ENCODE measurements at places on chromosomes 3 and 15.

- no peak for DNase-seq
Observed at GRCh38 chr3:187783098-187783497, 37.8 kb upstream of the BCL6 start.

- no peak for DNase-seq
Observed at GRCh38 chr3:129315223-129315997, 36.7 kb downstream of the HMCES start.

DNA sequence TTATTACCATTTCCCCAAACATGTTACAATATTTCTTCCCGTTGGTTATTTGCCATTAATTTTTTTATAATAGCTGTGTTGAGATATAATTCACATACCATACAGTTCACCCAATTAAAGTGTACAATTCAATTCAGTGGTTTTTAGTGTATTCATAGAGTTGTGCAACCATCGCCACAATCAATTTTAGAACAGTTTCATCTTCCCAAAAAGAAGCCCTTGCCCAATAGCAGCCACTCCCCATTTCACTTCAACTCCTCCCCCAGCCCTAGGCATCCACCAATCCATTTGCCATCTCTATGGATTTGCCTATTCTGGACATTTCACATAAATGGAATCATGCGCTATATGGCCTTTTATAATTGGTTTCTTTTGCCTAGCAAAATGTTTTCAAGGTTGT is 225.1 kb downstream of the EPHB1 start:
- no peak for DNase-seq

DNA sequence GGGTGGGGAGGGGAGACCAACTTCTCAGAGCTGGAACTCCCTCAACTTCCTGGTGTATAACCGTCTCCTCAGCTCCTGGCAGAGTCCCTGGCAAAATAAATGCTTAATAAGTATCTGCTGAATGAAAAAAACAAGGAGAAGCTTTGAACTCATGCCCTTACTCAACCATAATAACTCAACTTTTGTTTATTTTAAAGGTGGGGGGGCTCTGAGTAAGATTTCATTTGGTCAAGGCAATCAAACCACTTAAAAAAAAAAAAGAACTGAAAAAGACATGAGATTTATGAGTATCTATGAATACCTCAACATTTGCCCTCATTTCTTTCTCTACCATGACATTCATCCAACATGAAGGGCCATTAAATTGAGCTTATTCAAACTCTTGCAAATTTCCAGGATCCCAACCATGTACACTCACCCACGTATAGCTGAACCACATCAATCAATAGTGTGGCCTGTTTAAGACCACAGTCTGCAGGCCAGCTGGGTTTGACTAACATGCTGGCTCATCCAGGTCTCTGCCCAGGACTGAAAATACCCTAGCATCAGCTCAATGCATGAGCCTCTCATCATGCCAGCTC is 157.9 kb downstream of the FOXP1 start:
- no peak for DNase-seq

GRCh38 chr3:136173939-136174490 is 22.1 kb downstream of the MSL2 start:
- no peak for DNase-seq

DNA sequence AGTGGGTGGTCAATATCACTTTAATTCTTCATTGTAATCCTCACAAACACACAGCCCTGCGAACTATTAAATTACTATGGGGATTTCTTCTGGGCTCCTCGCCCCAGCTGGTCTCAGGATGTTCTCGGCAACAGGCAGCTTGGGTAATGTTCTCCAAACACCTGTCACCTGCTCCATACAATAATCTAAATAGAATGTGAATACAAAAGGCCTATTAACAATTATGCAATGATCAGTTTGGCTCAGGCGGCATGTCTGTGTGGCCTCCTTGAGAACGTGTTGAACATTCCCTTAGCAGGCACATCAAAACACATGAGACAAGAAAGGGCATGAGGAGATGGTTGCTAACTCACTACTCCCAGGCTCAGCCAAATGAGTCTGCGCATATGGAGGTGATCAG is 158.6 kb upstream of the KBTBD8 start:
- DNase-seq: no peak

GRCh38 chr3:9864200-9864927 is 15.7 kb downstream of the CIDEC start:
- DNase-seq: peak; percentile 61

GRCh38 chr15:55289011-55289745 is 435 bp downstream of the RAB27A start:
- DNase-seq: no peak

DNA sequence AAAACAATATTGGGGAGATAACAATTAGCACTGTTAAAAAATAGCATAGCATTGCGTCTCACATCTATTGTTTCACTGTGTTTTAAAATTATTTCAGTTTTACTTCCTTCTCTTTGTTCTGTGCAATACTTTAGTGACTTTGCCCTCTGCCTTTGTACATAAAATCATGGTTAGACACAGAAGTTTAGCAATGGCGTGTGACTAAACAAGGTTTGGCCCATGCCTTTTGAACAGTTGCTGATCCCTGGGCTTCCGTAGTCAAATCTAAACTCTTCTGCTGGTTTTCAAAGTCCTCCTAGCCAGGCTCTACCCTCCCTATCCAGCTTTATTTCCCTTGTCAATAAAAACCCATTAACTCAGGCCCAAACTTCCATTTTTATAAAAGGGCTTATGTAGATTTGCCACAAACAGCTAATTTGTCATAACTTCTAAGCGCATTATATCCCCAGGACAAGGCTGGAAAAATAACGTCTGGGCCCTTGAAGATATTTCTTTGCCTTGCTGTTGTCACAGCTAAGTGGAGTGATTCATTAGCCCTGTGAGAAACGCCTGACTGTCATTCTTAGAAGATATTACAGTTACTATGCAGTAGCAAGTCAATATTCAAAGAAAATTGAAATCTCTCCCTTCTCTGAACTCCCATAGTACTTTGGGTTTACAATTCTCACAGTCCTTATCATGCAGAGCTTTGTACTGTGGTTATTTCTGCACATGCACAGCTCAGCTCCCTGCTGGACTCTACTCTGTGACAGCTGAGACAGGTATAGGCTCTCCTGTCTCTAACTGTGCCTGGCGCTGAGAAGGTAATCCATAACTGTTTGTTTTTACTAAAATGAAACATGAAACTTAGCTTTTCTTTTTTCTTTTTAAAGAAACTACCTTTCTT is 123.4 kb upstream of the SLC24A5 start:
- DNase-seq: no peak

DNA sequence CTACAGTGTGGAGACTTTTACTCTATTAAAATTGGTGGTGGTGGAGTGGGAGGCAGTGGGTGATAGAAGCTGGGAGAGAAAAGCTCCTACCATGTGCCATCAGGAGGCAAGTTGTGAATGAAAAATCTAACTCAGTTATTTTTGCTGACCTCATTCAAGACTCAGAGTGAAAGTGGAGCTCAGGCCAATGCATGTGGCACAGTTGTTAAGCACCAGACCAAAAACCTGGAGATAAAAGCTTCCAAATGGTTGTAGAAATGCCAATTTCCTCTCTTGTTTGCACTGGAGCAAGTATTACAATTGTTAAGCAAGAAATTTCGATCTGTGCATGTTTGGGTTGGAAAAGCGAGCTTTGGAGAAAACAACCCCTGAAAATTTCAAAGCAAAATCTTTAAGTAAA is 81.5 kb upstream of the PRICKLE2 start:
- DNase-seq: no peak

DNA sequence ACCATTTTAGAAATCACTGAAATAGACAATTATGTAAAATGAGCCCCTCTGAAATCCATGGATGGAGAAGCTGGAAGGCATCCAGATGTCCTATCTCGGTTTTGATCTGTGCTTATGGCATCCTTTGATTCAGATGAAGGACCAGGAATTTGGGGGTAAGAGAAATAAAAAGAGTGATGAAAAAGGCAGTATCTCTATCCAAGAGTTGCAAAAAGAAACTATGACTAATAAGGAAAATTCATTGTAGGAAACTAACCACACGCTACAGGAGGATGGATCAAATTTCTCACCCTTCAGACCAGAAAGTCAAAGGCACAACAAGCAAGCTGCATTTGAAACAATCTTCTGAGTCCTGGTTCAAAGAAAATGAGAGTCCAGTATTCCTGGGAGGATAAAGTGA is 34.8 kb downstream of the SRGAP3 start:
- no peak for DNase-seq

DNA sequence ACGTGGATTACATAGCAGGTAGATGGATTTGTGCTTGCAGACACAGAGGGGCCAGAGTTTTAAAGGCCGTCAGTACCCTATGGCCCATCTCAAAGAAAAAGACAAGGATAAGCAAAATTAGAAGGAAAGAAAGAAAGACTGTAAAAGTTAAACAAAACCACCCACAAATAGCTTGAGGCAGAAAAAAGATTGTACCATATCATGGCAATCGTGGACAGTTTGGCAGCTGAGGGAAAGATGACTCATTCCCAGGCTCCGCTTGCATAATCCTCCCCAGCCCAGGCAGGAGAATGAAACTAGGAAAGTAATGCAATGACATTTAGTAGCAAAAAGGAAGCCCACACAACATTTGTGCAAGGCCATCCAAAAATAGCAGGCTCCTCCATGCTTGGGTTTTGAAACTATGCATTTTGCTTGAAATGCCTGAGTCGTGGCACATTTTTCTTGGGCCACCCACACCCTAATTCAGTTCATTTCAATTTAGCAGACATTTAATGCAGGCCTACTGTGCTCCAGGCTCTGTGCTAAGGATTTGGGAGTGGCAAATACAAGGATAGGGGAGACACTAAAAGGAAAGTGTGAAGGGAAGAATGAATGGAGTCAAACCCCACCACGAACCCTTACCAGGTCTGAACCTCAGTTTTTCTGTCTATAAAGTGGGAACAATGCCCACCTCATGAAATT is 40.9 kb upstream of the SMAD3 start:
- DNase-seq: no peak

DNA sequence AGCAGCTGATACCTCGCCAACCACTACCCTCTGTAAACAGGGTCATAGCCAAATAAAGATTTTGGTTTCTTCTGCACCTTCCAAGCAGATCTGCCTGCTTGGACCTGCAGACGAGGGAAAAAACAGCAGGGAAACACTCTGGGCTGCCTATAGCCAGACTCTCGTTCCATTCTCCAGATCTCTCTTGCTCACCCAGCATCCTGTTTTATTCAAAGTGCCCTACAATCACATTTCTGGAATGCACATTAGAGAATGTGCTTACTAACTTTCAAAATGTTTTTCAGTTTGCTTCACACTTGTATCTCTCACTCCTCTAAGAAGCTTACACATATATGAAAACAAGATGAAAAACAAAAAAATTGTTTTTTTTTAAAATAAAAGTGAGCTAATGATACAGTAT is 71.4 kb downstream of the MLH1 start:
- DNase-seq: no peak

DNA sequence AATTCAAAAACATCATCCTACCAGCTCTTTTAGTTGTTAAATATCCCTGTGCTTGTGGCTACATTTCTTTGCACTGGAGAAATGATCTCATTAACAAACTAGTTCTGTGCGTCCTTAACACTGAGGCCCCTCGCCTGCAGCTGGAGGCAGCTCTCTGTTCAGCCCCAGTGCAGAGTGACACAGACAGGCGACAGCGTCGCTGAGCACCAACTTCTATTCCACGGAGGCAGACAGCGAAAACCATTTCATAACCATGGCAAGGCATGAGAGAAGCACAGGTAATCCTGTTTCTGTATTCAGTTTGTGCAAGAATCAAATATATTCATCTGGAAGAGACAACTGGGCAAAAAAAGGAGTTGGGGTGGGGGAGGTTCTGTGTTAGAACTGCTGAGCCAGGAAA is 530.7 kb downstream of the ZIC1 start:
- DNase-seq: no peak

- DNase-seq: no peak
Observed at GRCh38 chr3:43892061-43892460, 201.3 kb downstream of the ABHD5 start.

DNA sequence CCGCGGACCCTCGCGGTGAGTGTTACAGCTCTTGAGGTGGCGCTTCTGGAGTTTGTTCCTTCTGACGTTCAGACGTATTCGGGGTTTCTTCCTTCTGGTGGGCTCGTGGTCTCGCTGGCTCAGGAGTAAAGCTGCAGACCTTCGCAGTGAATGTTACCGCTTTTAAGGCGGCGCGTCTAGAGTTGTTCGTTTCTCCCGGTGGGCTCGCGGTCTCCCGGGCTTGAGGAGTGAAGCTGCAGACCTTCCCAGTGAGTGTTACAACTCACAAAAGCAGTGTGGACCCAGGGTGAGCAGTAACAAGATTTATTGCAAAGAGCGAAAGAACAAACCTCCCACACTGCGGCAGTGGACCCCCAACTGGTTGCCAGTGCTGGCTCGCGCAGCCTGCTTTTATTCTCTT is 177.1 kb downstream of the UACA start:
- DNase-seq: no peak

GRCh38 chr3:181610083-181610972 is 101.4 kb upstream of the SOX2 start:
- DNase-seq: no peak

GRCh38 chr3:135514060-135514448 is 451.5 kb upstream of the PPP2R3A start:
- no peak for DNase-seq

DNA sequence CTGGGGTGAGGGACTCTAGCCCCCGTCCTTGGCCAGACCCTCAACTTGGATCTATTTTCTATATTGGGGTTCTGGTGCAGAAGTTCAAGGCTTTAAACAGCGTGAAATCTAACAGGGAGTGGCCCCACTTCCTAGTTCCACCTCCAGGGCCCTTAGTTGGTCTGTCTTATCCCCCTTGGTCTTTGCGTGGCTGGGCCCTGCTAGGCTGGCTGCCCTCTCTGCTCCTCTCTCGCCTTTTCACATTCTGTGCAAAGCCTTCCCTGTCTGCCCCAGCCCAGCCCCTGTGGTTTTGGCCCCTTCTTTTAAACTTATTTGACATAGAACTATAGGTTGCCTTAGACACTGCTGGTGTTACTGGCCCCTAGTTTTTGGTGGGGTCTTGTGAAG is 5.6 kb downstream of the PPCDC start:
- no peak for DNase-seq

DNA sequence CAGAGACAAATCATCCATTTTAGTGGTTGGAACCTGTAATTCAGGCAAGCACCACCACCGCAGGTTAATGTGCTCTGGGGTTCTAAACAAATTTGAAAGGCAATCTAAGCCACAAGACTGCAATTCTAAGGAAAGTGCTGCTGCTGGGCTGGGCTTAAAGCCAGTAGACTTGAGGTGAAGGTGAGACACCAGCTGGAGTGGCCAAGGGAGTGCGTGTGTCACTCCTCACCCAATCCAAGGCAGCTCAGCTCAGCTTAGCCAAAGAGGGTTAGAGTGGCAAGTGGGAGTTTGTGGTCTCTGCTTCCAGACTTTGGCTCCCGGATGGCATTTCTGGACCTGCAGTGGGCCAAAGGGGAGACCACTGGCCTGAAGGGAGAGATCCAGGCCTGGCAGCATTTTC is 1655.6 kb downstream of the SI start:
- no peak for DNase-seq

GRCh38 chr3:69784954-69785514 is 45.8 kb downstream of the MITF start:
- DNase-seq: no peak

DNA sequence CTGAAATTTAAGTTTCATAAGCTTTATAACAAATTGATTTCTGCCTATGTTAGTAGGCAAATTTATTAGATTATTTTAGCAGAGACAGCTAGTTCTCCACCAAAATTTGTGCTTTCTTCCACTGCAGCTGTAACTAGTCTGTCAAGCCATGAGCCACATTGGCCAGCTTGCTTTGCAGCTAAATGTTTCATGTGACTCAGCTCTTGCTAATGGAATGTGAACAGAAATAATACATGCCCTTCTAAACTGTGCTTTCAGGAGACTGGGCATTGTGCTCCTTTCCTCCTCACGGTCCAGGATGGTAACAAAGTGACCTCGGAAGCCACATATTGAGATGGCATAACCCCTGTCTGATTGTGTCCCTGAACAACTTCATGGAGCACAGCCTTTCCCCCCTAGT is 51.3 kb upstream of the KPNA4 start:
- DNase-seq: no peak

GRCh38 chr3:32483772-32484171 is 18.9 kb downstream of the CMTM6 start:
- DNase-seq: no peak
